Stimulated activated CD4-positive, alpha-beta T cell treated with anti-CD3 and anti-CD28 coated beads, Interleukin-12 subunit alpha, Interleukin-12 subunit beta, amount 100 ng/mL, for 24 hours (primary cell): ENCODE measurements at places on chromosomes 11 and 22.

- no peak for DNase-seq
Measured at GRCh38 chr22:42684462-42685195, 35.4 kb upstream of the CYB5R3 start.

- DNase-seq = no peak
Measured at GRCh38 chr22:46569055-46569847, 31.8 kb upstream of the CELSR1 start.

- DNase-seq = no peak
Measured at GRCh38 chr11:40125054-40125453, 1334.4 kb downstream of the LRRC4C start.

- DNase-seq = no peak
Measured at GRCh38 chr11:1017269-1018005, 19.1 kb downstream of the MUC6 start.
